Jurkat, Clone E6-1 (cell line): ENCODE measurements at places on chromosomes 5 and 9.

- DNase-seq = no peak
These were observed 36.0 kb downstream of the SH3GL2 start for GRCh38 chr9:17614903-17615302.

DNA sequence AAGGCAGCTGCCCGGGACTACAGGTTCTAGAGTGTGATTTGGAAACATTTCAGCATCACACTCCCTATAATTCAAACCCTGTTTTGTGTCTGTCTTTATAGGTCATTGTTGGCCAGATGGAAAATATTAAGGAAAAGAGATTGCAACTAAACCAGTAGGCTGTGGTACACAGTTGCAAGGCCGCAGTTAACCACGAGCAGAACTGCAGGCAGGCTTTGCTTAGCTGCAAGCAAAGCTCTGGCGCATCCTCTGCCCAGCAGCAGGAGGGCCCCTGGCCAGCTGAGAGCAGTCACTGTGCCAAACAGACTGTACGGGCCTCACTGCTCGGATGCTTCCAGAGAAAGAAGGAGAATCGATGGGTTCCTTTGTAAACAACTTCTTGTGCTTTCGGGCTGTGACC, 204.5 kb downstream of the DENND1A start:
- no peak for DNase-seq

GRCh38 chr9:109206670-109207069, 39.6 kb upstream of the FRRS1L start:
- DNase-seq = peak; percentile 34

GRCh38 chr5:132394667-132395259, 25.3 kb downstream of the SLC22A5 start:
- DNase-seq = no peak

DNA sequence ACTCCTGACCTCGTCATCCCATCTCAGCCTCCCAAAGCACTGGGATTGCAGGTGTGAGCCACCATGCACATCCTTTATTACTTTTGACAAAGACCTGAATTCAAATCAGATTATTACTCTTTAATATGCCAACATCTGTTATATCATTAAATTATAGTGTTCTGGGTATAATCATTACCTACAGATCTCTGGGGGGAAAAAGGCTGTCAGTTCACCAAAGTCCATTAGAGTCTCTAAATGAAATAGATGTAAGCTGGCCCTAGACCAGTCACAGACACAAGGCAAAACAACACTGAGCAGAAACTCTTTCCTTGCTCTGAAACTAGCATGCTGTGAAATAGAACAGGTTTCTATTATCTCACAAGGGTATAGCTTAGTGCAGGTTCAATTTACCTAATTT, 21.6 kb upstream of the TRIO start:
- no peak for DNase-seq

DNA sequence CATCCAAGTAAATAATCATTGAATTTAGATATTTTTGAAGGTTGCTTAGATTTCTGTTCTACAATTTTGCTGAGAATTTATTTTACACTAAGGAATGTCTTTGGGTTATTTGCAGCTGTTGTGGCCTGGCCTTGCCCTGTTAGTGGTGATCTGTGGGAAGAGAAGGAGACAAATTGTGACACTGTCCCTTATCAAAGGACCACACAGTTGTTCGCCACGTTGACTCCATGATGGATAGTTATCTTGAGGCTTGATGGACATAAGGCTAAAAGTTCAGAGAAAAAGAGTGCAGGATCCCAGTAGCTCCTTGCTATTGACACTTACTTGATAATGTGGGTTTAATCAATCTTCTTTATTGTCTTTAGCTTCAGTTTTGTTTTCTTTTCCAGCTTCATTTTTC, 186.6 kb upstream of the MEF2C start:
- DNase-seq = no peak

- no peak for DNase-seq
These were observed 237.8 kb upstream of the TLE4 start for GRCh38 chr9:79334001-79334400.

- no peak for DNase-seq
These were observed 81.2 kb upstream of the DNAH5 start for GRCh38 chr5:14025569-14026286.

GRCh38 chr5:39369123-39369815, 5.0 kb upstream of the C9 start:
- DNase-seq = no peak

DNA sequence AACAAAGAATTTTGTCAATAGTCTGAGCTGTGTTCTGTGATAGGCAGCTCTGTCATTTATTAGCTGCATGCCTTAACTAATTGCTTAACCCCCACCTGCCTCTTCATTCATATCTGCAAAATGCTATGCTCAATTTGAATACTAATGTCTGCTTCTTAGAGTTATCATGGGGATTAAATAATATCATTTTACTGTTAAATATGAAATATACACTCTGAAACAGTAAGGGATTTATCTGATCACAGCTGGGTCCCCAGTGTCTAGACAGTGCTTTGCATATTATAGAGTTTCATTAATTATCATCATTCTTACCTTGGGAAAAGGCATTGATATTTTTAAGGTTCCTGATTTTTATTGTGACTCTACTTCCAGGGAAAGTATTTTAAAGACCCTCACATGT, 12.0 kb downstream of the TEX48 start:
- DNase-seq = no peak

DNA sequence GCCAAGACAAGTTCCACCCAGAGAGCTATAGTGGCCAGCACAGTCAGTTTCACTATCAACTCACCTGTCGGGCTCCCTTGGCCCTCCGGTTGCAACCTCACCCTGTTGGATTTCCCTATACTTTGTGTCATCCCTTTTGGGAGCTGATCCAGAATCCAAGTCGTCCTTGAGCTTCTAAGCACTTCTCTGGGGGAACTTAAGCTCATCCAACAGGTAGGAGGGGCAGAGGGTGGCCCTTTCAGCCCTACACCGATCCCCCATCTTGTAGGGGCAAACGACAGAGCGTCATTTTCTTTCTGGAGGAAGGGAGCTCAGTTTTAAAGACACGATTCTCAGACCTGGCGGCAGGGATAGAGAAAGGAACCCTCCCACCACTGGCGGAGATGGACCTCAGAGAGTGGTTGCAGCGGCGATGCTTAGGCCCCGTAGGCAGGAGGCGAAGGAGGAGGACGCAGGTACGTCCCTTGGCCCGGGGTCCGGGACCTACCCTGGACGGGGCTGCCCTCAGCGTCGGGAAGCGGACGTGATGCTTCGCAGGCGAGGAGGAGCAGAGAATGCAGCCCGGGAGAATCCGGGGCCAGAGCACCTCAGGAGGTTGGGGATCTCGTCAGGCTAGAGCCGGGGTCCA, 519 bp downstream of the ZER1 start:
- DNase-seq = no peak

DNA sequence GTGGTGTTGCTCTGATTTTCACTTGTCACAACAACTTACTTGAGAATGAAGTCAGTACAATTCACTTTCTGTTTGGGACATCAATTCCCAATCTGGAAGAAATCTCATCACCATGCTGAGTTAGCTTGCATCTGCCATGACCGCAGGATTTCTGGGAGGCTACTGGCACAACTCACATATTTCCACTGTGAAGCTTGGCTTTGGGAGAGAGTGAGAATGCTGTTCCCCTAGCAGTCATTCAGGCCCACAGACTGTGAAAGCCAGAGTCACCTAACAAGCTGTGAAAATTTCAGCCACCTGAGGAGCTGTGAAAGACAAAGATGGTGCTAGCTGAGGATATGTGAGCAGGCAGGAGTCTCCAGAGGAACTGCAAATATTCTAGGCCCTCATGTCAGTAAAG, 365.2 kb upstream of the TUSC1 start:
- no peak for DNase-seq

- DNase-seq = no peak
These were observed 1294.8 kb upstream of the ACO1 start for GRCh38 chr9:31089549-31090221.

DNA sequence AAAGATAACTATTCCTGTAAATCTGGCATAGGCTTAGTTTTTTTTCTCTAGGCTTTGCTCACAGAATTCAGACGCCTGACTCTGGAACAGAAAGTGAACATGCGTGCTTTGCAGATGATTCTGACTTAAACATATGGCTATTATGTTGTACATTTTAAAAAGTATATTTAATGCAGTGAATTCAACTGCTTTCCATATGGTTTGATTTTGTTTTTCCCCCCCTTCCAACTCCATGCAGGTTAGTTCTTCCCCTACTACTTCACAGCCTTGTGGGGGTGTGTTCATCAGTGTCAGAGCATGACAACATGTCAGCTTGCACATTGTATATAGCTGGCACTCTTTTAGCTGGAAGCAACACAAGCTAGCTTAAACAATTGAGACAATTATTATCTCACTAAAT, 226.8 kb downstream of the TMEM167A start:
- no peak for DNase-seq

GRCh38 chr5:96440185-96440538, 7.1 kb upstream of the PCSK1 start:
- DNase-seq = no peak

GRCh38 chr5:79847561-79847960, 143.5 kb downstream of the MTX3 start:
- no peak for DNase-seq

DNA sequence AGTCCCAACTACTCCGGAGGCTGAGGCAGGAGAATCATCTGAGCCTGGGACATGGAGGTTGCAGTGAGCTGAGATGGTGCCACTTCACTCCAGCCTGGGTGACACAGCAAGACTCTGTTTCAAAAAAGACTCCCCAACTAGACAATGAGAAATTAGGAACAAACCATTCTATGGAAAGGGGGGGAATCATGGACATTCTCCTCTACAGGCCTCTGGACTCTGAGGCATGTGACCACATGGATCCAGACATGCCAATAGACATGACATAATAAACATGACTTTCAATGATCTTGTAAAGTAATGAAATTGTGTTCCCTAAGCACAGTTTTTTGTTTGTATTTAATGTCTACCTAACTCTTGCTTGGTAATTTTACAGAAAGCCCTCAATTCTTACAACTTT, 8.8 kb downstream of the HOMER1 start:
- DNase-seq = no peak

GRCh38 chr9:26159575-26160392, 481.5 kb upstream of the TUSC1 start:
- DNase-seq = no peak

DNA sequence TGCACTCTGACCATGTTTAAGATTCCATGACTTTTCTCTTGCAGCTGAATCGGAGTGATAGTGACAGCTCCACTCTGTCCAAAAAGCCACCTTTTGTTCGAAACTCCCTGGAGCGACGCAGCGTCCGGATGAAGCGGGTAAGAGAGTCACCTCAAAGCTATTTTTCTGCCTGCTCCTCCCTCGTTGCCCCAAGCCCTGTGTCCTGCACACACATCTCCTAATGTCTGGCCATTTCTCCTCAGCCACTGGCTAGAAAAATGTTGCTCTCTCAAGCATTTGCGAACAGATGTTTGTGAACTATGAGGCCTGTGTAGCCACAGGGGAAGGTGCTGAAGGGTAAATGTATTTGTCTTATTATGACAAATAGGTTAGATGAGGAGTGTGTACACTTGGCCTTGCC, 25.7 kb upstream of the RARS1 start:
- no peak for DNase-seq

DNA sequence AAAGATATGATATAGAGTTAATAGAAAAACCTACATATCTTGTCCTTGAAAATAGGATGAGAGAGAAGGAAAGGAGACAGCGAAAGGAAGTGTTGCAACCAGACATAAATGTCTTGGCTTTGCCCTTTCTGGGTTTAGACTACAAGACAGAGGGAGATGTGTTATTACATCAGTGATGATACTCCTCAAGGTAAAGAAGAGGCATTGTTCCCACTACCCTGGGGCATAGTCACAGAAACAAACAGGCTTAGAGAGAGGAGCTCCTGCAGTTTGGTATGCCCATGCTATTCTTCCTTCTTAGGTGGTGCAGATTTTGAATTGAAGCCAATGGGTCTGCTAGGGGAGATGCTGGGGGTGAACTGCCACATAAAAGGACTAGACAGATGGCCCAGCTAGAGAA, 166.8 kb upstream of the RFX3 start:
- DNase-seq = no peak

DNA sequence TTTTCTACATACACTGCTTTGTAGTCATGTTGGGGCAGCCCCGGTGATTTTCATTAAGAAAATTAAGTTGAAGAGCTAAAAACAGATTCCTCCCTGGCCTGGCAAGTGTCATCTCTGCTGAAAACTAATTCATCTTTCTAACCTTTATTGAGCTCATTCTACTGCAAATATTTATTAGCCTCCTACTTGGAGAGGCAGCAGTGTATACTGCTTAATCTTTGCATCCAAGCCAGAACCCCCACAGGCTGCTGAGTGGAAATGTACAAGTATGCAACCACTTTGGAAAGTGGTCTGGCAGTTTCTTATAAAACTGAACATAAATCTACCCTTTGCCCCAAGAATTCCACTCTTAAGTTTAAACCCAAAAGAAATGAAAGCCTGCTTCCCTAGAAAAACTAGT, 223.4 kb downstream of the DRD1 start:
- no peak for DNase-seq

DNA sequence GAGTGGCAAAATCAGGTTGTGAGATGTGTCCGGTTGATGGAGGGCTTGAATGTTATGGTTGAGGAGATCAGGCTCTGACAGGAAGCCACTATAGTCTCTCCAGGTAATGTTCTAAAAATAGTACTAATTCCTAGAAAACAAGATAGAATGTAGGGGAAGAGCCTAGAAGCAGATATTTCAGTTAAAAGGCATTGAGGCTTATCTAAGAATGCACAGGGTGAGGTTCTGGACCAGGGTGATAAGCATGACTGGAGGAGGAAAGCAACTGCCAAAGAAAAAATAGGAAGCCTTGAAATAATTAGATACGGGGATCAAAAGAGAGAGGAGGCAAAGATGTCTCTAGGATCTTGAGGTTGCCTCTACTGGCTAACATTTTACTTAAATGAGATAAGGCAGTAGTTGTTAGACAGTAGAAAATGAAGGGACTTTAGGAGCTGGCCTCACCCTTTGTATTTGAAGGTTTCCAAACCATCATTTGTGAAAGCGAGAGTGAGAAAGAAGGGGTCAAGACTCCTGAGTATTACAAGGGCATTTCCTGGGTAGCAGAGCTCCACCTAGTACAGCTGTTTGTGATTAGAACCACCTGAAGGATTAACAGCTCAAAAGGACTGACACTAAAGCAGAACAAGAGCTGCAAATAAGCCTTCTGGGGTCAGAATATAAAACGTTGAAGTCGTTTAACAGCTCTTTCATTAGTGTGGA, 15.4 kb upstream of the ARL15 start:
- no peak for DNase-seq

DNA sequence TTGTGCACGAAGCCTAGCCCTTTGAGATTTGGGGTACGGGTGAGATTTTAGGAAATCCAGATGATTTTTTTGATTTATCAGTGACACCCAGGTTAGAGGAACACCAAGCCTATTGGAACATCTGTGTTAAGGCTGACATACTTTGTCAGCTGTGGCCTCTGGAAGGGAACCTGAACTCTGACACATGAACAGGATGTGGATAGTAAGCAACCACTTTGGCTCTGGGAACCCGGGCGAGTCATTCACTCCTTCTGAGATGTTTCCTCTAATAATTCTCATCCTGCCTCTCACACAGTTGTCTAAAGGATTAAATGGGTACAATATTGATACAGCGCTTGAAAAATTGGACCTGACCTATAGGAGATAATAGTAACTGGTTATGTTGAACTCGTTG, 67.8 kb downstream of the FGF1 start:
- peak; percentile 50 for DNase-seq

GRCh38 chr5:177495243-177496060, 2.0 kb downstream of the PDLIM7 start:
- DNase-seq = no peak
